Activated T-helper 2 cell treated with anti-CD3 and anti-CD28 coated beads, Interferon-gamma antibody, Interleukin-2, Interleukin-4, amounts not matched to agents 10 μg/mL and 5 μg/mL and 100 μg/mL, durations not matched to agents 14 hours and 24 hours and 36 hours (primary cell): ENCODE measurements at places on chromosomes 2 and 18. TPM values are rescaled to one million over a fixed set of nuclear protein-coding genes. Genes with fewer than 3 reads are reported as not detected.

The GALNT3 gene
- 21.3 and 21.6 TPM in 2 replicates for total RNA-seq

The RIT2 gene
- not detected in 2 replicates for total RNA-seq

The IL18R1 gene
- total RNA-seq, result 61.9 and 68.2 TPM in 2 replicates

The CDH2 gene
- 0.07 TPM in 1 of 2 replicates, not detected in the other for total RNA-seq

The MAP3K19 gene
- total RNA-seq, result not detected in 2 replicates

The DQX1 gene
- total RNA-seq, result 0.39 and 0.94 TPM in 2 replicates

The WDR54 gene
- total RNA-seq, result 76.7 and 78.0 TPM in 2 replicates

The TMEM182 gene
- 3.2 and 4.1 TPM in 2 replicates for total RNA-seq

The FAHD2A gene
- 32.5 and 40.3 TPM in 2 replicates for total RNA-seq

The CENPA gene
- 24.3 and 27.3 TPM in 2 replicates for total RNA-seq

The RTKN gene
- total RNA-seq, result 2.2 and 3.9 TPM in 2 replicates

The UXS1 gene
- 29.7 and 34.9 TPM in 2 replicates for total RNA-seq

The SAG gene
- total RNA-seq, result 0.05 TPM in 1 of 2 replicates, not detected in the other

The FSHR gene
- not detected in 2 replicates for total RNA-seq

The CNTNAP5 gene
- not detected in 2 replicates for total RNA-seq

The MAL gene
- total RNA-seq, result 101 and 117 TPM in 2 replicates

The OTX1 gene
- total RNA-seq, result not detected in 2 replicates

The DYNAP gene
- total RNA-seq, result not detected in 2 replicates

The CCDC195 gene
- not detected in 2 replicates for total RNA-seq

The CROCC2 gene
- not detected in 2 replicates for total RNA-seq

The TLX2 gene
- 0.82 and 0.92 TPM in 2 replicates for total RNA-seq

The CXCR1 gene
- total RNA-seq, result not detected in 2 replicates

The GKN1 gene
- not detected in 2 replicates for total RNA-seq

The EMILIN1 gene
- total RNA-seq, result 0.87 and 0.94 TPM in 2 replicates

The TUBB8B gene
- total RNA-seq, result not detected in 2 replicates

The RBM44 gene
- total RNA-seq, result 0.92 and 1.0 TPM in 2 replicates

The GAL3ST2 gene
- total RNA-seq, result 1.3 and 1.9 TPM in 2 replicates

The ESPNL gene
- 0.07 and 0.14 TPM in 2 replicates for total RNA-seq

The LINC00305 gene
- not detected in 2 replicates for total RNA-seq

The MATN3 gene
- not detected in 2 replicates for total RNA-seq

The GALNT13 gene
- not detected in 2 replicates for total RNA-seq

The CHRND gene
- total RNA-seq, result not detected in 2 replicates

The ATG9A gene
- total RNA-seq, result 53.1 and 60.5 TPM in 2 replicates

The FAM210A gene
- total RNA-seq, result 30.3 and 33.8 TPM in 2 replicates
